ENCODE measurements at places on chromosomes 5 and 9.

- DNase-seq, result no peak
Observed at GRCh38 chr5:103461243-103461642, 101.3 kb downstream of the NUDT12 start.

GRCh38 chr9:38214432-38214831 is 145.4 kb upstream of the SHB start:
- DNase-seq, result no peak

GRCh38 chr5:53555160-53555559 is 5.3 kb upstream of the NDUFS4 start:
- no peak for DNase-seq

- no peak for DNase-seq
Observed at GRCh38 chr5:27451377-27451776, 413.0 kb upstream of the CDH9 start.

GRCh38 chr9:18122171-18122570 is 351.8 kb upstream of the ADAMTSL1 start:
- DNase-seq, result no peak

DNA sequence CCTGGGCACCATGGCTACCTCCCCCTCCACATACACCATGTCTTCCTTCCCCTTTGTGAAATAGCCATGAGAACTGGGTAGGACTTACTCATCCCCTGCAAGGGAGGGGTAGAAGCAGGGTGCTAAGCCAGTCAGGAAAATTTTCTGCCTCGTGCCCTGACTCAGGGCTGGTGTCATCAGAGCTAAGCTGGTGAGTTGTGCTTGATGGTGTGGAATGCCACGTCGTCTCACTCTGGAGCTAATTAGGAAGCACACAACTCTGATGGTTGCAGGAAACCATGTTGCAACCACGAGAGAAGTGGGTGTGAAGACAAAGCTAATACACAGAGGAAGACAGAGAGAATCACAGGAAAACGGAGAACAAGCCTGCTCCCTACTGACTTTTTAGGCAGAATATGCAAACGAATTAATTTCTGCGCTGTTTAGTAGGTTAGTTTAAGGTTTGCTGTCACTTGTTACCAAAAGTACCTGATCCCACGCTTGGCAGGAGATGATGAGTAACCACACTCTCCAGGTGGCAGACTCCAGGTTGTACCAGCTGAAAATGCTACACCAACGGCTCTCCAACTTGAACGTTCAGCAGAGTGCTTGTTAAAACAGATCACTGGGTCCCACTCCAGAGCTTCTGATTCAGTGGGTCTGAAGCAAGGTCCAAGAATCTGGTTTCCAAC is 54.5 kb downstream of the STK10 start:
- no peak for DNase-seq

GRCh38 chr5:132017738-132018625 is 6.5 kb upstream of the ACSL6 start:
- no peak for DNase-seq

- DNase-seq, result no peak
Observed at GRCh38 chr9:97852001-97852398, 1.0 kb upstream of the FOXE1 start.

GRCh38 chr5:87151547-87151946 is 116.1 kb upstream of the RASA1 start:
- no peak for DNase-seq

- DNase-seq, result no peak
Observed at GRCh38 chr5:45796959-45797553, 100.9 kb upstream of the HCN1 start.

GRCh38 chr9:124887832-124888231 is 25.9 kb downstream of the ARPC5L start:
- DNase-seq, result no peak

GRCh38 chr5:131266370-131267060 is 2.7 kb downstream of the CDC42SE2 start:
- DNase-seq, result no peak

- no peak for DNase-seq
Observed at GRCh38 chr5:37816331-37816730, 23.5 kb downstream of the GDNF start.

DNA sequence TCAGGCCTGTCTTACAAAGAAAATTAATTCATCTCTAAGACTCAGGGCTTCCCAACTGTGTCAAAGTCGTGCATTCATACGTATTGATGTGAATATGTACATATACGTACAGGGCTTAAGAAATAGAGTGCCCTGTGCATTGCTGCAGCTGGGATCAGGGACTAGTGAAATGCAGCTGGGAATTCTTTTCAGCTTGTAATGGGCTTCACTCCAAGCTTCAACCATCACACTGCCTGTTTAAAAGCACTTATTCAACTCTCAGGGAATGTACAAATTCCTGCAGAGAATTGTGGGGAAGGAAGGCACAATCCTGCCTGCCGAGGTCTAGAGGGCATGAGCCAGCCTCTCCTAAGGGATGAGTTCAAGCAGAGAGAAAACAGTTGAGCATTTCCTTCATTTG is 59.6 kb upstream of the MAN2A1 start:
- no peak for DNase-seq

- no peak for DNase-seq
Observed at GRCh38 chr9:35436933-35437332, 53.0 kb upstream of the RUSC2 start.

- DNase-seq, result no peak
Observed at GRCh38 chr5:58893551-58893950, 310.7 kb downstream of the RAB3C start.

- no peak for DNase-seq
Observed at GRCh38 chr5:157187046-157187754, 6.6 kb downstream of the ITK start.

DNA sequence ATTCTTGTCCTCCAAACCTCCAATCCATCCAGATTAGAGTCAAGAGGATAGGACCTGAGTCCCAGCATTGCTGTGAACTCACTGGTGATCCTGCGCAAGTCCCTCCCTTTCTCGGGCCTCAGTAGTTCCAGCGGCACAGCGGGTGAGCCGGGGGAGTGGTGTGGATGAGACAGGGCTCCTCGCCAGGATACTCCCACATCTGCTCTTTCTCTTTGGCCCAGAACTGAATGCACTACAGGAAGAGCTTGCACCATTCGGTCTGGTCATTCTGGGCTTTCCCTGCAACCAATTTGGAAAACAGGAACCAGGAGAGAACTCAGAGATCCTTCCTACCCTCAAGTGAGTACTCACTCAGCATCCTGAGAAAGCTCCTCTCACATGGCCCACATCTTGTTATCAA is 6.3 kb downstream of the GPX3 start:
- no peak for DNase-seq

- DNase-seq, result no peak
Observed at GRCh38 chr5:143658956-143659355, 153.0 kb upstream of the HMHB1 start.

- no peak for DNase-seq
Observed at GRCh38 chr9:108521063-108521590, 334.7 kb downstream of the ACTL7B start.

DNA sequence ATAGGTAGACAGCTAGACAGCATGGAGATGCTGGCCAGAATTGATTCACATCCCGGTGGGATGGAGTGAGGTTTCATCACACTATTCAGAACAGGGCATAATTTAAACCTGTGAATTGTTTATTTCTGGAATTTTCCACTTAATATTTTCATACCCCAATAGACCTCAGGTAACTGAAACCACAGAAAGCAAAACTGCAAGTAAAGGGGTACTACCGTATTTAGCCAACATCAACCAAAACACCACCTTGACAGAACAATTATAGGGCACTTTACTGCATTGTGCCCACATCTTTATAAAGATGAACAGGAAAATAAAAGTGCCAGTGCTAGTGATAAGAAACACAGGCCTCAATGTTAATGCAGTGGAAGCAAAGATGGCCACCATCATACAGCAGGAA is 7.5 kb downstream of the SERINC5 start:
- DNase-seq, result no peak

DNA sequence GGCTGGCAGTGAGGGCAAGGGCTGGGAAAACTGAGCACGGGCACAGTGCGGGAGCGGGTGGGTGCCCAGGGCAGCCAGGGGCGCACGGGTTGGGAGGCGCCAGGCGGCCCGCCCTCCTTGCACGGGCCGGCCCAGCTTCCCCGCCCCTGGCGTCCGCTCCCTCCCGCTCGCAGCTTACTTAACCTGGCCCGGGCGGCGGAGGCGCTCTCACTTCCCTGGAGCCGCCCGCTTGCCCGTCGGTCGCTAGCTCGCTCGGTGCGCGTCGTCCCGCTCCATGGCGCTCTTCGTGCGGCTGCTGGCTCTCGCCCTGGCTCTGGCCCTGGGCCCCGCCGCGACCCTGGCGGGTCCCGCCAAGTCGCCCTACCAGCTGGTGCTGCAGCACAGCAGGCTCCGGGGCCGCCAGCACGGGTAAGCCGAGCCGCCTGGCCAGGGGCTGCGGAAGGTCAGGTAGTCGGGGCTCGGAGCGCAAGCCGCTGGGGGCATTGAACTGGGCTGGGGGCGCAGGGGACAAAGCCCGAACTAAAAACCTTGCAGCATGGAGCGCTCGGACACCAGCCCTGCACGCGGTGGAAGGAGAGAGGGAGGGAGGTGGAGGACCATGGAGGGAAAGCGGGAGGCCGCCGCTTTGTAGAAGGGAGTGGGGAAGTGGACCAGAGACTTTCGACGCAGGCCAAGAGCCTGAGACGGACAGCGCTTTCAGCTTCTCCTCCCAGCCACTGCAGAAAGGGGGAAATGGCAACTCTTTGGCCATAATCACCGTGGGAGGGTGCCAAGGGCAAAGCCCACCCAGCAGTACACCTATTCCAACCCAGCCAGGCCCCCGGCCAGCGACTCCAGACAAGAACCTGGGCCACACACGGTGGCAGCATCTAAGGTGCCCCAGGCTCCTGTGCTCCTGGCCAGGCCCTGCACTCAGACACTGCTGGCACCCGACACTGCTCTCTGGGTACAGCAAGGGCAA is at the start of gene TGFBI:
TSS of gene TGFBI (plus strand) at position 207 of the 961 bp plus-strand sequence. CDS start at position 275, 68 bp downstream.
- DNase-seq, result no peak

- no peak for DNase-seq
Observed at GRCh38 chr9:126407114-126407870, 80.7 kb downstream of the MVB12B start.

GRCh38 chr5:6649186-6649585 is 15.9 kb downstream of the SRD5A1 start:
- no peak for DNase-seq

GRCh38 chr5:163104464-163104863 is 332.9 kb upstream of the CCNG1 start:
- no peak for DNase-seq

- DNase-seq, result no peak
Observed at GRCh38 chr9:23750808-23751207, 75.2 kb downstream of the ELAVL2 start.

GRCh38 chr5:67081261-67081660 is 115.3 kb downstream of the CD180 start:
- no peak for DNase-seq

DNA sequence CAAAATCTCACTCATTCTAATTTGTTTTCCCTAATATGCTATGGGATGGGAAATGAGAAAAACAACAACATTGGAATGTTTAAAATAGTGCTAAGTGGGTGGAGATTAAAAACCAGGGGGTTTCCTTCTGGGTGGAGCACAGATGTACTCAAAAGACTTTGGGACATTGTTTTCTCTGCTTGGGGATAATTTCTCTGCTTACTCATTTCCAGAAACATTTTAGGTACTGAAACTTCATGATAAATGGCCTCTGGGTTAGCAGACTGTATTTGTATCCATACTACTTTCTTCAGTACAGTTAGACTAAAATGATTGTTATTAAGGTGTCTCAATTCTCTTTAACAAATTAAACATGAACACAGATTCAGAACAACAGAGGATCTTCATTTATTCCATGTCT is 17.4 kb downstream of the ELOVL7 start:
- DNase-seq, result no peak

- no peak for DNase-seq
Observed at GRCh38 chr5:7068156-7068555, 327.8 kb upstream of the ADCY2 start.

- DNase-seq, result no peak
Observed at GRCh38 chr9:110638381-110638954, 30.1 kb upstream of the MUSK start.

DNA sequence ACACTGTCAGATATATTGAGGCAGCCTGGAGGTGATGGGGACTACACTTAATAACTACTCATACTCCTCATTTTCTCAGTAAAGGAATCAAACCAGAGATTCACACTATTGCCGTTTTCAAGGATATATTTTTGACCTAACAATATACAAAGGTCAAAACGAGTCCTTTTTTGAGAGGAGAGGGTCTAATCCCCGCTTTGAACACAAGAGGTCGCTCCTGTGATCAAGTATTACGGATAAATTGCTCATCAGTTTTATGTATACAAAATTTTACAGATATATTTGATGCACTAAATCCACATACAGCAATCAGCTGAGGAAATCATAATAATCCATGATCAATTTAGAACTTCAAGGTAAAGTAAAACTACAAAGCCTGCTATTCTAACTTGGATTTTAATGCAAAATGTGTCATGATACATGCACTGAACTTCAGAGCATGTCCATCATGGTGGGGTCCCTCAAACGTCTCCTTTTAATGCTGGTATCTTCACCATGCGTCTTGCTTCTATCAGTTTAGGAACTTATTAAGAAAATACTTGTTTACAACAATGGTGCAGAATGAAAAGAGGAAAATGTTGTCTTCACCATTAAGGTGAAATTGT is 2.5 kb upstream of the ISL1 start:
- DNase-seq, result no peak

DNA sequence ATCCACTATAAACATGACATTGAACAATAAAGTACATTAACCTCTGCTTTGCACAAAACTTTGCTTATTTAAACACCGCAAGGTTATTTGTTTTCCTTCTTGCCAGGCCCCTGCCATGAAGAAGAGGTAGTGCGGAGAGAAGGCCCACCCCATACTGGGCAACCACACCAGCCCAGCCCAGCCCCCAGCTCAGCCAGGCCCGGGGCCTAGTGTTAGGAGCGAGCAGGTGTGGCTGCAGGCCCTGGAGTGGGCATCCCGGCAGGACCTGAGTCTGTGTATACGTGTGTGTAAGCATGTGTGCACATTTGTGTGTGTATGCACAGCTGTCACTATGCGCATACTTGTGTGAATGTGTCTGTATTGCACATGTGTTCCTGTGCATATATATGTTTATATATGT is 90.4 kb upstream of the MVB12B start:
- DNase-seq, result no peak

DNA sequence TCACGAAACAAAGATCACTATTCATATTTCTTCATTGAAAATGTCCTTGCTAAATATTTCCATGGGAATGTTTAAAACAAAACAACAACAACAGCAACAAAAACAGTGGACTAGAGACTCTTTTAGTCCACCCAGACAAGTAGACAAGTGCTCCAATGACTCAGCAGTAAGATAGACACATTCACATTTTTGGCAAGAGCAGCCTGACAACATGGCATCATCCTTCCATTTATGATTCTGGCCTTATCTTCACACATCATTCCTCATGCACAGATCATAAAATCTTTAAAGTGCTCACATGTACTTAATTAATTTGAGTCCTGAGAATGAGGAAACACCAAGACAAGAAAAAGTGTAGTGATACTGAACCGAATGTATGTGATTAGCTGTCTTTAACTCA is 132.6 kb upstream of the PDE4D start:
- no peak for DNase-seq

DNA sequence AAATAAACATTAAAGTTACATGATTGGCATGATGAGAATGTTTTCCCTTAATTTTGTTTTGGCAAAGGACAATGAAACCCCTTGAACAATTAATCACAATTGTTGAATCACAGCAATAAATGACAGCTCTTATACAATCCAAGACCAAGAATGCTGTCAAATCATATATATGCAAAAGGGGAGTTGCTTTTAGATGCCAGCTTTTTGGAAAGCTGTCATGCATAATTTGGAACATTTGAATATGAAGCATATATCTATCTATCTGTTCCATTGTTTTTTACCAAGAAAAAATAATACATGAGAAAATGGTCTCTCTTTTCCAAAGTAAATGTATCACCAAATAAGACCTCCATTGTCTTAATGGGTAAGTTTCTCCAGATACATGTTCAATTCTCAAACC is 44.5 kb downstream of the SPOCK1 start:
- no peak for DNase-seq

All from activated naive CD4-positive, alpha-beta T cell (primary cell).